ENCODE measurements at places on chromosomes 11 and 22. TPM values are rescaled to one million over a fixed set of nuclear protein-coding genes. Genes with fewer than 3 reads are reported as not detected.

The DLG2 gene
- 0.78 TPM for polyA plus RNA-seq

The MMP11 gene
- 1.1 TPM for polyA plus RNA-seq

The BTBD18 gene
- 0.34 TPM for polyA plus RNA-seq

The WNT7B gene
- polyA plus RNA-seq, result not detected

The CD248 gene
- not detected for polyA plus RNA-seq

The TSGA10IP gene
- not detected for polyA plus RNA-seq

The MS4A6A gene
- polyA plus RNA-seq, result 2.7 TPM

The TMEM25 gene
- polyA plus RNA-seq, result 16.5 TPM

The P4HA3 gene
- not detected for polyA plus RNA-seq
